PC-3 (cell line): ENCODE measurements at places on chromosomes 1 and 21. TPM values are rescaled to one million over a fixed set of nuclear protein-coding genes. Genes with fewer than 3 reads are reported as not detected.

DNA sequence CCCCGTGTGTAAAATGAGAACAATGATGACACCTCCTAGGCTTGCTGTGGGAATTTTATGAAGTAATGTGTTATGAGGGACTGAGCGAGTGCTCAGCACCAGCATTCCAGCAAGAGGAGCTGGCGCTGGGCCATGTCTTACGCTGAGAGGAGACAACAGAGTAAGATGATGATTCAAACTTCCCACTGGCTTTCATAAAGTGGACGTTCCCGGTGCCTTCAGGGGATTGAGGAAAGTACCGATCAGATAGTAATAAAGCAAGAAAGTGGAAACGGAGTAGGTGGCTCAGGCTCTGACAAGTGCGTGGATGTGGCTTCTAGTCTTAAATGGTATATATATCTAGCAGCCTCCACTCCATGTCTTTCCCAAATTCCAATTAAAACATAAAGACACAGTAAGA lies 23.8 kb downstream of the EPHA10 start:
- DNase-seq = peak; percentile 94
- no peaks in the 10 kb centered on the region for H3K27me3 ChIP-seq
- H3K36me3 ChIP-seq = no peaks in the 10 kb centered on the region; the same call in 1 of the 2 replicates
- H3K27ac ChIP-seq = no peak overlapping the region
- peaks cover 17% of the 10 kb centered on the region for H3K4me1 ChIP-seq

DNA sequence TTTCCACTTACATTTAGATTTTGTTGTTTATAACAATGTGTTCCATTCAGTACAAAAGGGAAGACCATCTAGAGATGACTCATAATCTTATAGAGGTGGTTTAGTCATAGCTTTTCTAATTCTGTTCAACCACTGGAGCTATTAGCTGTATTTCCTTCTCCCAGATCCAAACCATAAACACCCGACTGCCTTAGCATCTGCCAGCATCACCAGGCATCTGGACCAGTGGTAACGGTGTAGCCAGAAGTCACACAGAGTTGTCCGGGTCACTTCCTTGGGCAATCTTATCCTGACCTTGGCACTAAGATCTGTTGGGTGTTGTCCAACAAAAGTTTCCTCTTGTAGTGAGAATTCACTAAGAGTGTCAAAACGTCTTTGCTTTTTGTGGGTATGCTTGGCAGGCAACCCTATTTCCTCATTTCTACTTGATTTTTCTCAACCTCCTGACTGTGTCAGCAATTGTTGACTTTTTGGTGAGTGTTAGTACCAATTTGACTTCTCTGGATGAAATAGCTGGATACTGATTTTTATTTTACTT lies 372.1 kb upstream of the B3GALT2 start:
- no peaks in the 10 kb centered on the region for H3K36me3 ChIP-seq
- no peak overlapping the region for H3K4me3 ChIP-seq

DNA sequence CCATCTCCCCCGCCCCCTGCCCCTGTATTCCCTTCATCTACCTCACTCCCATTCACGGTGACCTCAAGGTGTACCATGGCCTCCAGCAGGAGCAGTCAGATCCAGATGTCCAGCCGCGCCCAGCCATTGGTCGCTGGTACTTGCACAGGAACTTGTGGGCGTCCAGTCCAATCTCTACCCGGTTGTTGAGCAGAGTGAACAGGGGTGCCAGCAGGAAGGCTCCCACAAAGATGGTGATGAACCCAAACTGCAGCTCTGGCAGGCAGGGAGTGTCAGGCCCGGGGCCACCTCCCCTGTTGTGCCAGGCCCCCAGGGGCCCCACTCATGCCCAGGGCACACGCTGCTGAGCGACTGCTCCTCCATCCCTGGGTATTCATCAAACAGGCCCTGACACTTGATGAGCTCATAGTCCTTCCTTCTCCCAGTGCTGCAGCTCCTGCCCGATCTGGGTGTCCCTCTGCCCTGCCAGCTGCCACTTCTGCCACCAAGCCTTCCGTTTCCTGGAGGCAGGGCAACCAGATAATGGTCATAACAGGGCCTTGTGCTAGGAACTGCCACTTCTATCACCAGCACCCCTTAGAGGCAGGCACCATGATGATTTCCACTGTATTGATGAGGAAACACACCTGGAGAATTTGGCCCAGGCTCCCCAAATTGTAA lies 5.7 kb upstream of the ARHGEF19 start:
- no peak for DNase-seq
- H3K27ac ChIP-seq = no peak overlapping the region
- peaks cover 9% of the 10 kb centered on the region; the same call in 1 of the 2 replicates for H3K4me1 ChIP-seq

Gene AMY1A
- not detected in 2 replicates for total RNA-seq

DNA sequence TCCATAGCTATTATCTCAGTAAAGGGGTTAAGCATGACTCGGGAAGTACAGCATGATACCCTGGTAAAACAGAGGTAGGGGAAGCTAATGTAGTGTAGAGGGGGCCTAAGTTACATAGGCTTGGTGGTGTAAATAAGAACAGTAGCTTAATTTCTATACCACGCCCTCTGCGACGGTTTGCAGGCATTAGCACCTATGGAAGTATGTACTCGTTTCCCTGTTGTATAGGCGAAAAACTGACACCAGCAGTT lies 470 bp upstream of the NAXE start:
- no peak for DNase-seq
- H3K4me1 ChIP-seq = peaks cover 16% of the 10 kb centered on the region
- H3K27me3 ChIP-seq = no peaks in the 10 kb centered on the region
- H3K4me3 ChIP-seq = peak overlapping the region; percentile 74

DNA sequence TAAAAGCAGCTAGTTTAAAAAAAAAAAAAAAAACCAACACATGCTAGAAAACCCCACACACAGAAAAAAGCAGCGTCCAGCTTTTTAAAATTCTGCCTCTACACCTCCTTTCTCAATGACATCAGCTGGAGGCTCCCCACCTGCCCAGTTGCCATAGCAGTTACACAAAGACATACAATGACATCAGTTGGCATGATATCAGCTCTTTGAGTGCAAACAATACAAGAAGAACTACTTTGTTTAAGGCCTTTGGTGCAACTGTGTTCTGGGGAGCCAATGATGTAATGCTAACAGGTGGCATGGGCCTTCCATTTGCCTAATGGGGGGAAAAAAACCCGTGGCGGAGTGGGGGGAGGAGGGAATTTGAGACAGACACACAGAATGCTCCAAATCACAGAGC lies 32.9 kb downstream of the DUSP10 start:
- peaks cover 15% of the 10 kb centered on the region for H3K4me1 ChIP-seq
- H3K4me3 ChIP-seq = no peak overlapping the region
- H3K36me3 ChIP-seq = no peaks in the 10 kb centered on the region
- DNase-seq = peak; percentile 52

- H3K27me3 ChIP-seq = no peaks in the 10 kb centered on the region
These were observed 55.4 kb downstream of the SLC37A1 start for GRCh38 chr21:42568866-42569731.

DNA sequence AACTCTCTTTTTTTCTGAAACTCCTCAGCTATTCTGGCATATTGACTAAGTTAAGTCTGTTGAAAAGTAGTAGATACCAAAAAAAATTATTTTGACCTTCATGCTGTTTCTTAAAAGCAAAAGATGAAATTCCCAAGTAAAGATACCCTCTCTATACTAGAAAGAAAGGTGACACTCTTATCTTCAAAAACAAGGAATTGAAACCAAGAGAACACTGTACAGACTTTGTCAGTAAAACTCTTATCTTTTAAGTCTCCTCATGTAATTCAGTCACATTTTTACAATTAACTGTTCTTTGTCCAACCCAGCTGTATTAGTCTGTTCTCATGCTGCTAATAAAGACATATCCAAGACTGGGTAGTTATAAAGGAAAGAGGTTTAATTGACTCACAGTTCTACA lies 496.2 kb downstream of the LTN1 start:
- H3K4me1 ChIP-seq = no peaks in the 10 kb centered on the region
- H3K4me3 ChIP-seq = no peak overlapping the region
- DNase-seq = no peak
- no peaks in the 10 kb centered on the region for H3K36me3 ChIP-seq

Gene PYGO2
- 41.7 and 43.3 TPM in 2 replicates for total RNA-seq

DNA sequence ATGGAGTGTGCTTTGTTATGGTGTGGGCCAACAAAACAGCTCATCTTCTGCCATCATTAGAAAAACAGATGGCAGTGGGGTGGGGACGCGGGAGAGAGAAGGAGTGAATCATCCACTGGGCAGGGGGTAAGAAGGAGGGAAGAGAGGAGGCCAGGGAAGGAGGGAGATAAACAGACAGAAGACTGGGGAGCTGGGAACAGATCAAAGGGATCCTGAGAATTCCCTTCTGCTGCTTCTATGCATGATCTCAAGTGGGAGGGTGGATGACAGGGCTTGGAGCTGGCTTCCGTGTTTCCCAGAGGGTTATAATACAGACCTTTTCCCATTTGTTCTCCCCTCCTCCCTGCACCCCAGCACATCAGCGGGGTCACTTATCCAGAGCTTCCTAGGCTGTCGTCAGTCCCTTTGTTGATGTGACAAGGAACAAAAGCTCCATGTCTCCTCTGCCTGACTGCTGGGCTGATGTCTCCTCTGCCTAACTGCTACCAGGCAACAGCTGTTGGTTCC lies 338.6 kb downstream of the PAPPA2 start:
- H3K4me3 ChIP-seq = no peak overlapping the region
- DNase-seq = no peak
- H3K36me3 ChIP-seq = no peaks in the 10 kb centered on the region
- no peak overlapping the region for H3K27ac ChIP-seq
- no peaks in the 10 kb centered on the region for H3K4me1 ChIP-seq

Gene SYPL2
- not detected in 2 replicates for total RNA-seq

GRCh38 chr1:234531151-234531635 lies 52.2 kb upstream of the TARBP1 start:
- peaks cover 27% of the 10 kb centered on the region for H3K4me1 ChIP-seq
- no peak for DNase-seq
- H3K27me3 ChIP-seq = no peaks in the 10 kb centered on the region
